ENCODE measurements at places on chromosomes 7 and 10.

GRCh38 chr10:82128527-82128926 is 253.5 kb downstream of the NRG3 start:
- no peak for DNase-seq

- no peak for DNase-seq
Observed at GRCh38 chr10:25914776-25915175, 19.3 kb upstream of the MYO3A start.

DNA sequence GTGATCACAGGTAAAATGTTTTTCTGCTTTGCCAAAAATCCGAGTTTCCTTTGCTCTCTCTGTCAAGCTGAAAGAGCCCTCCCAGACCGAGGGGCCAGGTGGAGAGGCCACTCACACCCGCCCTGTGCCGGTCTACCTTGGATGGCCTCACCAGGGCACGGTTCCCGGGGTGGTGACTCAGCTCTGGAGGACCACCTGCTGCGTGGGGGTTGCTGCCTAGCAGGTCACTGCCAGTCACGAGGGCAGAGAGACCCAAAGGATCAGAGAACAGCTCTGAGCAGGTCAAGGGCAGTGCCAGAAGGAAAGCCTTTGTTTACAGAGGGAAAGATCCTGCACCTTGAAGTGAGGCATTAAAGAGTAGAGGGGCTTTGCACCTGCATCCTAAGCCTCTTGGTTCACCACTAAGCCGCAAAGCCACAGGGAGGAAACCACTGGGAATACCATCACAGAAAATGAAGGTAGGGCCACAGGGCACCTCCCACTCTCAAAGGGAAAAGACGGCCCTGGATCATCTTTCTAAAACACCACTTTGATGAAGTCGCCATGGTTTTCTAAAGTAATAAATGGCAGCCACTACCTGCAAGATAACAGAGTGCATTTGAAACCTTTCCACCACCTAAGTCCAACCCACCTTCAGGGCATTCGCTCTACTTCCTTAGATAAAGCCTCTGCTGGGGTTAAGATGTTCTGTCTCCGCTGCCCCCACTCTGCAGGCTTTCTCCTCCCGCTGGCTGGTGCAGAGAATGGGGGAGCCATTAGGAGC is 160.3 kb upstream of the KLF14 start:
- DNase-seq = peak; percentile 66

GRCh38 chr7:50153148-50153547 is 60.1 kb upstream of the ZPBP start:
- DNase-seq = peak; percentile 33

- DNase-seq = peak; percentile 58
Observed at GRCh38 chr10:14536241-14537213, 205.8 kb upstream of the FRMD4A start.

DNA sequence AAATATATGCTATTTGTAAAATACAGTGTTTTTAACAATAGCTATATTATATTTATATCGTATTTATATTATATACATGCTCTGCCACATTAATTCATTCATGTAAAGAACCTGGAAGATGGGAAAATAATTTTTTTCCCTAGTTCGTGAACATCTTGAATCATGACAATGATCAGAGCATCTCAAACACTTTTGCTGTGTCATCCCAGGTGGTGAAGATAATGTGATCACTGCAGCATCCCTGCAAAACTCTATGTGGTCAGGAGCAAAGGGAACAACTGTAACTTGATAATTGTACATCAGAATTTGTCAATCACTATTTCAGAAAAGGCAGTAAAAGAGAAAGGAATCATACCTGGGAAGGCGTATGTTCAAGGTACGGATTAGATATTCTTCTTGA is 39.3 kb downstream of the RAPGEF5 start:
- no peak for DNase-seq

- DNase-seq = peak; percentile 24
Observed at GRCh38 chr7:150686030-150686631, 625 bp downstream of the GIMAP2 start.

GRCh38 chr7:18685971-18686370 is 190.4 kb downstream of the HDAC9 start:
- no peak for DNase-seq

DNA sequence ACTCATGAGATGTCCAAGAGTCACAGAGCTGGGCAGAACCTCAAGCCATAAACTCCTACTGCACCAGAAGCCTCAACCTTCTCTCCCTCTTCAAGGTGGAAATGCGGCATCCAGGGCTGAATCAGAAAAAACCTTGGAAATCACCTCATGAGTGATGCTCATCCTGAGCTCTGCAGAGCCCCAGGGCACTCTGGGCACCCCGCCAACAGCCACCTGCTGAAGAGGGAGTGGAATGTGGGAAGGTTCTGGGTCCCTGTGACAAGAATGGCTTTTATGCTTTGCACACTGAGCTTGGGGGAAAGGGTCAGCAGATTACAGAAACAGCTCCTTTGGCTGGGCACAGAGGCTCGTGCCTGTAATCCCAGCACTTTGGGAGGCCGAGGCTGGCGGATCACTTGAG is 18.8 kb downstream of the NUDT1 start:
- no peak for DNase-seq

- DNase-seq = no peak
Observed at GRCh38 chr7:897086-897485, 20.7 kb downstream of the GET4 start.

GRCh38 chr7:38162036-38162435 is 16.0 kb upstream of the STARD3NL start:
- no peak for DNase-seq

DNA sequence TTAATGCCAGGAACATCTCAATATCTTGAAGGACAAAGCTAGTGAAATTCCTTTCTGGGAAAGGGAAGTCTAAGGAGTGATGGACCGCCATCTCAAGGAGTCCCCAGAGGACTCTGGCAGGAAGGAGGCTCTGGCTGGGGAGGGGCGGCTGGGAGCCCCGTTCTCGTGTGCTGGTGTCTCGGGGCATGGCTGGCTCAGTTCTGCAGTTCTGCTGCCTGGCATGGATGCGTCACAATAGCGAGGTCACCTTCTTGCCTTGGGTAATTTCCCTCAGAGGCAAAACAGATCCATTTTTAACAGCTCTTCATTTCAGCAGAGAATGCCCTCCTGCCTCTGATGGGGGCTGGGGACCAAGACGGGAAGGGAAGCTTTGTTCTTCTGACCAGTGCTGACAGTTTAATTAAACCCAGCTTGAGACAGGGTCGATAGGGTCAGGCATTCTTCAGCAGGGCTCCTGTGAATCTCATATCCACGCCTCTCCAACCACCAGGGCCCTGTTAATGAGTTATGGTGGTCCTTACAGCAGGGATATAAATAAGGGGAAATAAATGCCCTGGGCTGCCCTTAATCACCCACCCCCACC is 35.7 kb downstream of the SLIT1 start:
- no peak for DNase-seq

DNA sequence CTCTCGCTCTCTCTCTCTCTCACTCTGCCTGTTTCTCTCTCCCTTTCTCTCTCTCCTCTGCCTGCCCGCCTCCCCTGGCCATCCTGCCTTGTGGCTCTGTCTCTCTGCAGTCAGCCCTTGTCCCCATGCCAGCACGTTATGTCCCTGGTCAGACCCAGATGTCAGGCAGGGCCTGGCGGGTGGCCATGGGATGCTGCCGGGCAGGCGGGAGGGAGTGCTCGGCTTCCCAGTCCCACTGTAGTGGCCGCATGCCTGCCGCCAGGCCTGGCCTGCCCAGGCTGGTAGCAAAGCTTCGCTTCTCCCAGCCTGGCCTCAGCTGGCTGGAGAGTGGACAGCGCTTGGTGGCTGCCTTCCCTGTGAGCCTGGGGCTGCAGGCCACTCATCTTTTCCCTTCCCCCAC is 121.5 kb upstream of the ZNF716 start:
- no peak for DNase-seq

GRCh38 chr7:123770378-123770777 is 21.6 kb upstream of the WASL start:
- no peak for DNase-seq

DNA sequence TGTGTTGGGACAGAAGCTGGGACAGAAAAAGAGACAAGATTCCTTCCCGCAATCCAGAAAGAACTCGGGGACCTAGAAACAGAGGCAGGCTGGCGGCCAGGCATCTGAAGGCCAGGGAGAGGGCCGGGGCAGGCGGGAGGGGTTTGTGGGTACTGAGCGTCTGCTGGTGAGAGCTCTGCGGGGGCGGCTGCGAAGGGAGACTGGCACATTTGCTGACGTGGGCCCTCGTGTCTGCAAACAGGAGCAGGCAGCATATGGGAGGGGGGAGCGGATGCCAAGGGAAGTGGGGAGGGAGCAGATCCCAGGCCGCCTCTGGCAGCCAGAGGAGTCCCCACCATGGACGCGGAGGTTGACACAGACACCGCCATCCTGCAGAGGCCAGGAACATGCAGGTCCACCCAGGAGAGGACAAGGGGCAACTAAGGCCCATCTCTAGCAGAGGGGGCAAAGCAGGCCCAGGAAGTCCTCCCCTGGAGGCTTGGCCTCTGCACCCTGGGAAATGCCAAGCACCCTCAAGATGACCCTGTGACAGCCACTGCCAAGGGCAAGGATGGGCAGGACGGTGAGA is 32.2 kb downstream of the KCNH2 start:
- no peak for DNase-seq

DNA sequence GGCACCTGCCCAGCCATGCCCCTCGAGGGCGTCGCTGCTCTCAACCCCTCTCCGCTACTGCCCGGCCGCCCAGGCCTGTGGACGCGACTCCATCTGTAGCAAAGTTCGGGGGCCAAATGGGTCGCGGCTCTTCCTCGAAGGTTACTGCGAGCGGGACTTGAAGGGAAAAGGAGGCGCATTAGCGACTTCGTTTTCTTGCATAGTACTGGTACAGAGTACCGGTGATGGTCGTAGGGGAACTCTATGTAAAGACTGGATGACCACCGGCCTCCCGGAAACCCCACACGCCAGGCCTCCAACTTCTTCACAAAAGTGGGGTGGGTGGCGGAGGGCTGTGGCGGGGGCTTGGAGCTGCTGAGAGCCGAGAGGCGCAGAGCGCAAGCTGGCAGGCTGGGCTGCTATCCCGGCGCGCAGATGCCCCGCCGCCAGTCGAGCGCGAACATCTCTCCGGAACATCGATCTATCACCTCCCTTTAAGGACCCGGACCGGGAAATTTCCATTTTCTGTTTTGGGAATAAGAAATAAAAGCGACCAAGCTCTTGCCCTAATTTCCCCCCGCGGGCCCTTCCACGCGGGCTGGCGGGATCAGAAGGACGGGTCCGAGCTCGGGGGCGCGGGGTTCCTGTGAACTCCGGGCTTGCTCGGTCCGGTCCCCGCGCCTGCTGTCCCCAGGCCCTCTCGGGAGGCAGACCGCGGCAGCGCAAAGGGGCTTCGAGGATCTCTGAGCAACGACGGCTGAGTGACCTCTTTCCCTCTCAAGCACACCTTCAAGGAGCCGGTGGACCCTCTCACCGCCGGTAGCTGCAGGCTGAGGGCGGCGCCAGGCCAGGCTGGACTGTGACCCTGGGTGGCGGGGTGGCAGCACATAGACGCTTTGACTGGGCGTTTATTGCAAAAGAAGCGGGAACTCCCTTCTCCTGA is 12.2 kb upstream of the FEZF1 start:
- DNase-seq = no peak

GRCh38 chr7:112721366-112721765 is 68.8 kb downstream of the TMEM168 start:
- no peak for DNase-seq

DNA sequence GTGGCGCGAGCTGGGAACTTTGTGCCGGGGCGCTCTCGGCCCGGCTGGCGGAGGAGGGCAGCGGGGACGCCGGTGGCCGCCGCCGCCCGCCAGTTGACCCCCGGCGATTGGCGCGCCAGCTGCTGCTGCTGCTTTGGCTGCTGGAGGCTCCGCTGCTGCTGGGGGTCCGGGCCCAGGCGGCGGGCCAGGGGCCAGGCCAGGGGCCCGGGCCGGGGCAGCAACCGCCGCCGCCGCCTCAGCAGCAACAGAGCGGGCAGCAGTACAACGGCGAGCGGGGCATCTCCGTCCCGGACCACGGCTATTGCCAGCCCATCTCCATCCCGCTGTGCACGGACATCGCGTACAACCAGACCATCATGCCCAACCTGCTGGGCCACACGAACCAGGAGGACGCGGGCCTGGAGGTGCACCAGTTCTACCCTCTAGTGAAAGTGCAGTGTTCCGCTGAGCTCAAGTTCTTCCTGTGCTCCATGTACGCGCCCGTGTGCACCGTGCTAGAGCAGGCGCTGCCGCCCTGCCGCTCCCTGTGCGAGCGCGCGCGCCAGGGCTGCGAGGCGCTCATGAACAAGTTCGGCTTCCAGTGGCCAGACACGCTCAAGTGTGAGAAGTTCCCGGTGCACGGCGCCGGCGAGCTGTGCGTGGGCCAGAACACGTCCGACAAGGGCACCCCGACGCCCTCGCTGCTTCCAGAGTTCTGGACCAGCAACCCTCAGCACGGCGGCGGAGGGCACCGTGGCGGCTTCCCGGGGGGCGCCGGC is 870 bp downstream of the FZD1 start:
- peak; percentile 79 for DNase-seq

DNA sequence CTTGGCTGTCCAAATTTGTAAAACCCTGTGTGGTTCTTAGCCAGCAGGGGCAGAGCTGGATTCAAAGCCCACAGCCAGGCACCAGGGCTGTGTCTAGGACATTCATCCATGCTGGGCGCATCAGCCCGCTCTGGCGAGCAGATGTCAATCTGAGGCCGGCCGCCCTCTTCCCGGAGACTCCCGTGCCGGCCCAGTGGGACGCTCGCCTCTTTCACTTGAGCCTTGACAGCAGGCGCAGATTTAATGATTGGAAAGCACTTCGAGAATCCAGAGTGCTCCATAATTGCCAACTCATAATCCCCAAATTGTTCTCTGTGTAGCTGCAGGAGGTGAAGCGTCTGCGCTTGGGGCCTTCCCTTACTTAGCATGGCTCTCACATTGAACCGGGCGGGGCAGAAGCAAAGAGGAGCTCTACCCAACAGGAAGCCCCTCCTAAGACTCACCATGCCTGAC is 36.7 kb downstream of the SLIT1 start:
- no peak for DNase-seq

DNA sequence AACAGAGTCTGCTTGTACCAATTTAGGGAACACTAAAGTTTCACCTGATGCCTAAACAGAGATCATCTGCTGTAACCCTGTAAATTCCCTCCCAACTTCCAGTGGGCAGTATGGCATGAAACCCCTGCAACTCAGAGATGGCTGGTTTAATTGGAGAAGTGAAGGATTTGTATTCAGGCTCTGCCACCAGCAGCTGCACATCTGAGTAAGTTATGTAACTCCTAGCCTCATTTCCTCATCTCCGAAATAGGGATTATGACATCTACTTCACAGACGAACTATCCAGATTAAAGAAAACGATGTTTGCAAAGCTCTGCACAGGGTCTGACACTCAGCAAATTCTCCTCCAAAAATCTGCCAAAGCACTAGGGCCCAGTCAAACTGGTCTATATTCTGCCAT is 493.0 kb downstream of the KCNMA1 start:
- no peak for DNase-seq

All from common myeloid progenitor, CD34-positive (primary cell).